ENCODE measurements at places on chromosomes 7 and 10. TPM values are rescaled to one million over a fixed set of nuclear protein-coding genes. Genes with fewer than 3 reads are reported as not detected.

Gene HOXA7
- total RNA-seq, result 21.7 TPM

DNA sequence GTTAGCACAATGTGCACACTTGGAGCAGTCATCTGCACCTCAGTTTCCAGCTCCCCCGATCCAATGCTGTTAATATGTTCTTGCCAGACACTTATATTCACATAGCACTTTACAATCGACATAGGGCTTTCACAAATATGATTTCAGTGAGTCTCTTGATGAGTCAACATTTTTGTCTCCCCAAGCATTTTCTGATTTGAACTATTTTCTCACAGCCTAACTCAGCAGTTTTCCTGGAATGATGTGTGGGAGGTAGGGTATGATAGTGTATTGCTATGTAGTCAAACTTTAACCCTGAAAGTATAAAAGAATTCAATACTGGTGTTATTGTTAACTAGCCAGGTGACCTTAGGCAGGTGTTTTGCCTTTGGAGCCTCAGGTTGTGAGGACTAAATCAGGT, 82.5 kb upstream of the LRGUK start:
- no peak for DNase-seq

DNA sequence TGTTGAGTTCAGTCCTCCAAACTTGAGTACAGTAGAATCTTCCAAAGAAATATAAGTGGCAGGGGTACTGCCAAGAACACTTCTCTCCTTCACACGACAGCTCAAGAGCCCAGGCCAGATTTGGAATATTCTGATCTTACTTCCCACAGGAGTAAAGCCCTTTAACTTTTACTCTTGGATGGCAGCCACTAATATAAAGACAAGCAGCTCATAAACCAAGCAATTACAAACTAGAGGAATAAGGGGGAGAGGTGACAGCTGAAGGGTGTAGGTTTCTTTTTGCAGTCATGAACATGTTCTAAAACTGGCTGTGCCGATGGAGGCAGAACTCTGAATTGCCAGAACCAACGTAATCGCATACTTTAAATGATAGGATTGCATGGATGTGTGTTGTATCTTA, 74.8 kb downstream of the SVIL start:
- DNase-seq, result no peak

Gene INMT
- 0.06 TPM for total RNA-seq

GRCh38 chr10:43261578-43262396, 5.1 kb downstream of the RASGEF1A start:
- DNase-seq, result no peak

Gene ZPBP
- not detected for total RNA-seq

DNA sequence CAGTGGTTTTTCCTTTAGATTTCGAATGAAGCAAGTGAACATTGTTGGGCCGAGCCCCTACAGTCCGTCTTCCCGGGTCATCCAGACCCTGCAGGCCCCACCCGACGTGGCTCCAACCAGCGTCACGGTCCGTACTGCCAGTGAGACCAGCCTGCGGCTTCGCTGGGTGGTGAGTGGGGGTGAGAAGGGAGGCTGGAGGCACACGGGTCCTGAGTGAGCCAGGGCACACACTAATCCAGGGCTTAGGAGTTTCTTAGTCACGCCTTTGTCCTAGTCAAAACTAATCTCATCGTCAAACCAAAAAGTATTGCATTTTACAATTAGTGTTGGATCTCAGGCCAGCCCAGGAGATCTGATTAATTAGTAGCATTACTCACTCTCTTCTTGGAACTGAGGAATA, 568.8 kb upstream of the FOXK1 start:
- no peak for DNase-seq

- no peak for DNase-seq
These were observed 40.5 kb upstream of the HERPUD2 start for GRCh38 chr7:35735396-35735795.

- peak; percentile 49 for DNase-seq
These were observed 458.6 kb downstream of the INHBA start for GRCh38 chr7:41244246-41244645.

- DNase-seq, result no peak
These were observed 38.1 kb upstream of the FAM20C start for GRCh38 chr7:154096-154799.

GRCh38 chr7:81560708-81561107, 209.1 kb downstream of the HGF start:
- DNase-seq, result no peak

Gene PAPOLB
- total RNA-seq, result not detected

DNA sequence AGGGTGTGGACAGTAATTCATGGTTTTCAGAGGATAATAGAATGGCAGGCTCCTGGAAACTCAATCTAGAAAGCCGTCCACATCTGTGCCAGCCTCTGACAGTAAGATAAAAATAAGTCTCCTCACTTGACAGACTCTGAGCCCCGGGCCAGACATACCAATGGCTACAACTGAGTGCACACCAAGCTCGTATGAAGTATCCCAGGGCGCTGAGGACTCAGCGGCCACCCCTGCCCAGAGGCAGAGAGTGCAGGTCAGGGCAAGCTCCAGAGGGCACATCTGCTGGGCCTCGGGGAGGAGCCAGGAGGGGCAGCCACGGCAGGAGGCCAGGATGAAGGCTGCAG, 262.8 kb upstream of the TCERG1L start:
- DNase-seq, result no peak

Gene ANKRD30A
- not detected for total RNA-seq

- DNase-seq, result peak; percentile 36
These were observed 881 bp upstream of the SSBP1 start for GRCh38 chr7:141737118-141737835.

GRCh38 chr7:35762781-35763180, 38.1 kb upstream of the SEPTIN7 start:
- DNase-seq, result no peak

- peak; percentile 78 for DNase-seq
These were observed 31.5 kb upstream of the SMNDC1 start for GRCh38 chr10:110336111-110336721.

DNA sequence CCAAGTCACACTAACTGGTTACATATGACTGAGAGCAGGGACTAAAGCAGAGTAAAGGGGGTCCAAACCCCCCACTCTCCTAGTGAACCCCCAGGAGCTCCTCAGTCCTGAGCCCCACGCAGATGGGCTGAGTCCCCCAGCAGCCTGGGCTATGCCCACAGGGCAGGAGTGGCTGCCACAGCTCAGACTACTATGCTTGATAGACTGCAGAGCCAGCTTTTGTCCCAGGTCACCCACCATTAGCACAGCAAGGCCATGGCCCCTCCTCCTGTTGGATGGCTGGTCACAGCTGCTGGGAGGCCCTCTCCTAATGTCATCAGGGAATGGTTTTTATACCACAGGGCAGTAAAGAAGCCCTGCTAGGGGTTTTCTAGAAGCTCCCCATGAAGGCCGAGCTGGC, 46.3 kb upstream of the FGFR2 start:
- no peak for DNase-seq

Gene SYT15B
- 0.09 TPM for total RNA-seq

DNA sequence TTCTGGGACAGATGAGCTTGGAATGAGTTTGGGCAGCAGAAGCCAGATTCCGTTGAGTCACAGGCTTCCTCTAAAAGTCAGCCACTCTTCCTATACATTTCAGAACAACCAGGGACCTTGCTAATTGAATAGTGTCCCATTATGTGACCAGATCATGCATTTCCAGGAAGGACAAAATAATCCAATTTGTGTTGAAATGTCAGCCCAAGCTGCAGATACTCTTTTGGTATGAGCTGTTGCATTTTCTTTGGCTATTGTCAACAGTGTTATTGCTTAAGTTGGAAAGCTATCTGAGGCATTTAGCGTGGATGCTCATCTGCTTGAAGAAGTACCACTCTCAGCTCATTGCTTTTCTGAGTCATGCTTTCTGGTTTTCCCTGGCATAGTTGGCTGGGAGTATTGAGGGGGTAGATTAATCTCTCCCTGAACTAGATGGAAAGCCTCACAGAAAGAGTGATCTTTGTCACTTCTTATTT, 223.7 kb upstream of the HABP2 start:
- DNase-seq, result peak; percentile 46

Gene TAS2R5
- total RNA-seq, result 0.06 TPM

DNA sequence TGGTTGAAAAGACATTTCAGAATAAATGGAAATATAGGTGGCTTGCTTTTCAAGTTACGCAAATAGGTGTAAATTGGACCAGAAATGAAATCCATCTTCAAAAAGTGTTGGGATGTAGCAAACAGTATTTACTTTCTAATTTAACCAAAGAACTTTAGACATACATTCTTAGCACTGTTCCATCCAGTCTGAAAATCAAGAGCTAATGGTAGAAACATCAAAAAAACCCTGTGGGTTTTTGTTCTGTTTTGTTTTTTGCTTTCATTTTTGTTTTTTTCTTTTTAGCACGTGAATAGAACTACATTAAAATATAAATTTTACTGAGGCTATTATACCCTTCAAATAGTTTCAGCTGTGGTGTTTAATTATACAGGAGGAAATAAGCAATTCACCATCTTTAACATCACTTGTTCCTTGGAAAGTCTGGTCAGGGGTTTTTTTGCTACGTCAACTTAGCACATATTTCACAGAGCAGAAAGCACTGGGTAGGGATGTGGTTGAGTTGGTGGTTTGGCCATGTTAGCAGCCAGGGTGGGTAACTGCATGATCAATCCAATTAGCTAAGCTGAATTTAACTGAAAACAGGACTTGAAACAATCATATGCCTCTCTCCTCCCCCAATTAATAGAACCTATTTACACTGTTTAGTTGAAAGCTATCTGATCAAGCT, 275.4 kb upstream of the PFKP start:
- no peak for DNase-seq

Gene ADAMTS14
- 0.06 TPM for total RNA-seq

Gene LBX1
- 0.06 TPM for total RNA-seq

DNA sequence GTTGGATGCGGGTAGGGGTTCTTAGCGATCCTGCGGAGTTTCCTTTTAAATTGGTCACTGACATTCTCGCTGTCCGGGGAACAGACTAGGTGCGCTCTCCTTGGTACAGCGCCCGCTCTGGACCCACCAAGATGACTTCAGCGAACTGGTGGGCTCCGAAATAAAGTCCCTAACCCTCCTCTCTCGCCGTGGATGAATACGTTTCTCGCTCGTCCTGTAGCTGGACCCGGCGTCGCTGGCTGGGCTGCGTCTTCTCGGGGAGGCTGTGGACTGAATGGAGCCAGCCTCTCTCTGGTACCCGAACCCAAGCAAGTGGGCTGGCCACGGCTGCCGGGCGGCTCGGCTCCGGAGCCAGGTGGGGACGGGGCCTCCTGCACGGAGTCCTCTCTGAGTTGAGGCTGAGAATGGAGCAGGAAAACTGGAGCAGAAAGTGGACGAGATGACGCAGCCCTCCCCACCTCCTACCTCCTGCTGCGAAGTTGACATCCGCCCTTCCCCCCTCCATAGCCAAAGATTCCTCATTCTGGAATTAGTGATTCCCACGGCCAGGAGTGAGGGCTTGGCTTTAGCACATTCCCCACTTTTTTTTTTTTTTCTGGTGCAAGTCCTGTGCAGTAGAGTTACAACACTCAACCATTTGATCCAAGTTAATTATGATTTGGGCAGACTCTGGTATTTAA, 1.5 kb downstream of the UNC5B start:
- DNase-seq, result peak; percentile 76

Gene CALCR
- not detected for total RNA-seq

Gene GIMAP2
- 5.5 TPM for total RNA-seq

Gene TACR2
- not detected for total RNA-seq

GRCh38 chr10:116060864-116061263, 212.1 kb downstream of the GFRA1 start:
- no peak for DNase-seq

Gene CALY
- not detected for total RNA-seq

DNA sequence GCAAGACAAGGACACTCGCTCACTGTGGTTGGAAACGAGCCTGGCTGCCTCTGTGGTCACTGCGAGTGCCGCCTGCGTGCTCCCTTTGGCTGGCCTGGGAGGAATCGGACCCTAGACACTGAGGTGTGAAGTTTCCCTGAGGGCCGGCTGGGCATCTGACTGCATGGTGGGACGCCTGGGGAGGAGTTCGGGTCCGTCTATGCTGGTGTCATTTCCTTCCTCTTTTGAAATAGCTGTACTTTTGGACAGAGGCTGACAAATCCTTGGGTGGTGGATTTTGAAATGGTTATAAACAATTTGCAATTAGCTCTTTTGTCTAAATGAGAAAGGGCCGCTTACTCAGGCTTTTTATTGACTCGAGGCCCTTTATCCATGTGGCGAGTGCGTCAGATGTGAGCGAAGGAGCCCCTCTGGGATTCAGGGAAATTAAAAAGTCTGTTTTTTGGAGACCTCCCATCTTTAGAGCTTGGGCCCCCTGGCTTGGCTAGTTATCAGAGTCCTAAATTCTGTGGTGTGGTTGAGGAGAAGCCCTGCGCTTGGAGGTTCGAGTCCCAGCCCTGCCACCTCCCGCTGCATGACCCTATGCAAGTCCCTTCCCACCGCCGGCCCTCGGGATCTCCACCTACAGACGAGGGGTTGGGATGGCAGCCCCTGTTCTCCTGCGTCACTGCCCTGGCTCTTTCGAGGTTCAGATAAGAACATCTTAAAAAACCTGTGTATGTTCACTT, 147.1 kb downstream of the RGS10 start:
- no peak for DNase-seq

Data from Daoy (cell line).